ENCODE measurements at places on chromosomes 2 and 18. TPM values are rescaled to one million over a fixed set of nuclear protein-coding genes. Genes with fewer than 3 reads are reported as not detected.

DNA sequence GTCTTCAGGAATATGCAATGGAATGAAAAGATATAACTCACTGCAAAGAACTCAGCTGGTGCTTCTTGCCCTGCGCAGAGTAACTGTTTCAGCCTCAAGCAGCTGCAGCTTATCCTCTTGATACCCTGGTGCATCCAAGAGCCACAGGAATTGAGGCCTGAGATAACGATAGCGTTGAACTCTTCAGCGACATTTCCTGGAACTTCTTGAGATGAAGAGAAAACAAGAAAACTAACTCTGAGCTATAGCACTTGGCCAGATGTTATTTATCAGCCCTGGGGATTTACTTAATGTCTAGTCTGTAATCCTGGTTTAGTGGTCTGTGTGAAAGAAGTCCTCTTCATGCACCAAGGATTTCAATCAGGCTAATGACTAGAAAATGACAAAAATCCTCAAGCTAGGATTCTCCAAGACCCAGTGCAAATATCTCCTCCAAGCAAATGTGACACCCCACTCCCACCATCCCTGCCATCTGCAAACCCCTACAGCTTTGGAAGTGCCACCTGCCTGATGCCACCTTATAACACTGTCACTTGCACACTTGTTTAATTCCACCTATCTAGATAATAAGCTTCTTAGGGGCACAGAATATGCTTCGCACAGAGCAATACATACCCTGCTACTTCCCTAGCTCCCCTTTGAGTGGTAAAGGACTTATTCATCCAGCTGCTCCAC is 40.6 kb downstream of the EHD3 start:
- DNase-seq, result no peak

DNA sequence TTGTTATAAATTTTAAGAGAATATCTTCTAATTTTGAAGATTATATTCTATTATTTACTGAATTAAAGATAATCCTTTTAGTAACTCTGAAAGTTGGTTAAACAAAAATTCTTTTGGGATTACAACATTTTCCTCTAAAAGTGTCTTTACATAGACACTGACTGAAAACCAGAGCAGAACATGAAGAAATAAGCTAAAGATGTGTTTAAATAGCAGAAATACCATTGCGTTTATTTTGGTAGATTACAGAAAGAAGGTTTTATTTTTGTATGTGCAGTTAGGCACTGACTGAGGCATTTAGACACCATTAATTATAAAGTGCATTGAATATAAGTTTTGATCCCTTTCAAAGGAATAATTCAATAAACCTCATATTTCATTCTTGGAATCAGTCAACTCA is 13.5 kb upstream of the NPC1 start:
- DNase-seq, result no peak

DNA sequence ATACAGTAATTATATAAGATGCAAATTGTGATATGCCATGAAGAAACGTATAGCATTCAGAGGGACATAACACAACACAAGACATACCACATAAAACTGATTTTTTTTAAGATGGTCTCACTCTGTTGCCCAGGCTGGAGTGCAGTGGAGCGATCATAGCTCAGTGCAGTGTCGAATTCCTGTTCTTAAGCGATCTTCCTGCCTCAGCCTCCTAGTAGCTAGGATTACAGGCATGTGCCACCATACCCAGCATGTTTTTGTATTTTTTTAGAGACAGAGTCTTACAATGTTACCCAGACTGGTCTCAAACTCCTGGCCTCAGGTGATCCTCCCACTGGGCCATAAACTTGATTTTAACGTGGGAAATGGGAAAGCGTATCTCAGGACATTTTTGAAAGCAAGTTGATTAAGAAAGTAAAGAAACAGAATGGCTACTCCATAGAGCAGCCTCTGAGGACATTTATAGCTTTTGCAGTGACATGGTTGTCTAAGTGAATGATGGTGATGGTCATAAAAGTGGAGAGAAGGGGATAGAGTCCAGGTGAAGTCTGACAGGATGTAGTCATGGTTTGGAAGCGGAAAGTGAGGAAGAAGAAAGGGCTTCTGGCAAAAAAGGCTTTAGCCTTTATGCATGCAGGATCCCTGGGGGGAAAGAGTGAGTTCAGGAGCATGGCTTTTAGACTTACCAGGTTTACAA is 2.4 kb downstream of the TSGA10 start:
- DNase-seq, result no peak

GRCh38 chr18:35880788-35881455 is 91.6 kb upstream of the RMP24 start:
- no peak for DNase-seq

- DNase-seq, result no peak
Measured at GRCh38 chr2:2232167-2232566, 98.9 kb downstream of the MYT1L start.

GRCh38 chr2:124664363-124664762 is 639.3 kb downstream of the CNTNAP5 start:
- DNase-seq, result no peak

DNA sequence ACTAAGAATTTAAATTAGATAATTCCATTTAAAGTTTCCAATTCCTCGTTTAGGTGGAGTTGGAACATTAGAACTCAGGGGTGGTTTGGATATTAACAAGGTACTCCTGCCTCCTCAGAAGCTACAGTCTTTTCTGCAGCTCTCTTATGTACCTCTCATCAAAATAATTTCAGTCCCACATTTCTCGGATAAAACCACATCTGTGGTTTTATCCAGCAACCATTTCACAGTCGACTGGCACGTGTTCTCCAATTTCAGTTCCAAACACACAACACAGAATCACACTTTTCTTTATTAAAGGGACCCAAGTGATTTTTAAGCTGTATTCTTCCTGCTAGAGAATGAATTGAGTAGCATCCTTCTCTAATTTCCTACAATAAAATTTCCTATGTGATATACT is 22.7 kb upstream of the NFU1 start:
- DNase-seq, result no peak

DNA sequence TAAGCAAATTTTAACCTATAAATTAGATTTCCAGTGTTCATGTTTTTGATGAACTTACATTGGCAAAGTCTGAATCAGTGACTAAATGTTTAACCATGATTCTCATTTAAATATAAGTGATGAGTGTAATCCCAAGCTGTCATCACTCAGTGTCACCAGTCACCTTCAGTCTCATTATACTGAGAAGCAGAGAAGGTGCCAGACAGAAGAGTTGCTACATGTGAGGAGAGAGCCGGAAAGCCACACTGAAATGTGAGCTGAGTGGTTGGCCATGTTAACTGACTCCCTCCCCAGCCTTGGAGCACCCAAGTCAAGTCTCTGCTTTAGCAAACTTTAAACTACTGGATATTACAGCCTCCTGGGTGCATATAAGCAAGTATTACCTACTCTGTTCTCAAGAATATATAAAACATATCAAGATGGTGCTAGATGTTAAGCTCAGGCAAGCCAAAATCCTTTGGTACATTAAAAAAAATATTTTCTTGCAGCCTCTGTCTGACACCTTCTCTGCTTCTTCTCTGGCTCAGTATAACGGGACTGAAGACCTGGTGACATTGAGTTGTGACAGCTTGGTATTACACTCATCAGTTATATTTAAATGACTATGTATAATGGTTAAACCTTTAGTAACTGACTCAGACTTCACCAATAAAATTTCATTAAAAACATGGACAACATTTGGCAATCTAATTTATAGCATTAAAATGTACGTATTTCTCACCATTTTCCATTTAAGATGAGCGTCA is 75.8 kb upstream of the MAP3K20 start:
- no peak for DNase-seq

Gene VWA3B
- polyA plus RNA-seq, result not detected

DNA sequence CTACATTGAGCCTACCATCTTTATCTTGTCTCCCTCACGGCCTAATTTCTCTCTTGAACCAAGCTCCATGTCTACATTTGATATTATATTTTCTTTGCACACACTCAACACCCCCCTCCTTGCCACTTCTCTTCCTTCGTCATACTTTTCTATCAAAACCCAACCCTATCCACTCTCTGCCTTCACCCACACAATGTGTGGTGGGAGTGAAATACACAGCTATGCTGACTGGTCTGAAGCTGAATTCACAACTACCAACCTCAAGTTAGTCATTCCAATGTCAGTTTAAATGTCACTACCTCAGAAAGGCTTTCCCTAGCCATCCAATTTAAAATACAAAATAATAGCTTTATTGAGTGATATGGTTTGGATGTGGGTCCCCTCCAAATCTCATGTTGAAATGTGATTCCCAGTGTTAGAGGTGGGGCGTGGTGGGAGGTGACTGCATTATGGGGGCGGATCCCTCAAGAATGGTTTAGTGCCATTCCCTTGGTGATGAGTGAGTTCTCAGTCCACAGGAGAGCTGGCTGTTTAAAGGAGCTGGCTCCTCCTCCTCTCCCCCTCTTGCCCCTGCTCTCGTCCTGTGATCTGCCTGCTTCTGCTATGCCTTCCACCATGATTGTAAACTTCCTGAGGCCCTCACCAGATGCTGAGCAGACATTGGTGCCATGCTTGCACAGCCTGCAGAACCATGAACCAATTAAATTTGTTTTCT is 112.1 kb downstream of the DTNB start:
- DNase-seq, result no peak

Gene C2orf81
- 0.67 TPM for polyA plus RNA-seq

DNA sequence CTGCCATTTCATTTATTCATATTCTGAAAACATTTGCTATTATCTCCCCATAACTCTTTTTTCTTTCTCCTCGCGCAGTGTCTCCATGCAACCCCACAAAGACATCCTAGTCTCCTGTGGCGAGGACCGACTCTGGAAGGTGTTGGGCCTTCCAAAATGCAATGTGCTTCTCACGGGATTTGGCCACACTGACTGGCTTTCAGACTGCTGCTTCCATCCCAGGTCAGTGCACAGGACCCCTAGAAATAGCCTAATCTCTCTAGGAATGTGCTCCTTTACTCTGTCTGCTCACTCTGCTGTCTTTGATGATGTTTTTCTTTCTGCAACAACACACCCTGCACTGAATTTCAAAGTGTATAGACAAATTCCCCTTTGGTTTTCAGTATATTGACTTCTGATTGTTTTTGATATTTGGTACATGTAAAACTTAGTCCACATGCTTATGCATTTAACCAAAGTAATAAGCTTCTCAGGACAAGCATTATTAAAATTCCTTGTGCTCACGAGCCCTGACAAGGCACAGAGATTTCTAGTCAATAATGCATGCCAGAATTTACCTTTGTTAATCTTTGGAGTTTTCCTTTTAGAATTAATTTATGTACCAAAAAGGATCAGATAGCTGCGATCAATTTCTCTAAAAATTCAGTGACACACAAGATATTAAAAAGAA is 548.3 kb upstream of the VWC2L start:
- no peak for DNase-seq

DNA sequence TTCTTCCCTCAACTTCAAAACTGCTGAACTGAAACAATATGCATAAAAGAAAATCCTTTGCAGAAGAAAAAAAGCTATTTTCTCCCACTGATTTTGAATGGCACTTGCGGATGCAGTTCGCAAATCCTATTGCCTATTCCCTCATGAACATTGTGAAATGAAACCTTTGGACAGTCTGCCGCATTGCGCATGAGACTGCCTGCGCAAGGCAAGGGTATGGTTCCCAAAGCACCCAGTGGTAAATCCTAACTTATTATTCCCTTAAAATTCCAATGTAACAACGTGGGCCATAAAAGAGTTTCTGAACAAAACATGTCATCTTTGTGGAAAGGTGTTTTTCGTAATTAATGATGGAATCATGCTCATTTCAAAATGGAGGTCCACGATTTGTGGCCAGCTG is 8.4 kb downstream of the HOXD8 start:
- DNase-seq, result no peak

GRCh38 chr2:160651416-160652200 is 158.0 kb upstream of the RBMS1 start:
- DNase-seq, result no peak

Gene SAG
- polyA plus RNA-seq, result not detected

Gene POTEJ
- 0.02 TPM for polyA plus RNA-seq

Gene SERPINB7
- 149 TPM for polyA plus RNA-seq

GRCh38 chr2:17749753-17750438 is 3.7 kb downstream of the SMC6 start:
- DNase-seq, result no peak

Gene KCNJ3
- polyA plus RNA-seq, result 3.2 TPM

DNA sequence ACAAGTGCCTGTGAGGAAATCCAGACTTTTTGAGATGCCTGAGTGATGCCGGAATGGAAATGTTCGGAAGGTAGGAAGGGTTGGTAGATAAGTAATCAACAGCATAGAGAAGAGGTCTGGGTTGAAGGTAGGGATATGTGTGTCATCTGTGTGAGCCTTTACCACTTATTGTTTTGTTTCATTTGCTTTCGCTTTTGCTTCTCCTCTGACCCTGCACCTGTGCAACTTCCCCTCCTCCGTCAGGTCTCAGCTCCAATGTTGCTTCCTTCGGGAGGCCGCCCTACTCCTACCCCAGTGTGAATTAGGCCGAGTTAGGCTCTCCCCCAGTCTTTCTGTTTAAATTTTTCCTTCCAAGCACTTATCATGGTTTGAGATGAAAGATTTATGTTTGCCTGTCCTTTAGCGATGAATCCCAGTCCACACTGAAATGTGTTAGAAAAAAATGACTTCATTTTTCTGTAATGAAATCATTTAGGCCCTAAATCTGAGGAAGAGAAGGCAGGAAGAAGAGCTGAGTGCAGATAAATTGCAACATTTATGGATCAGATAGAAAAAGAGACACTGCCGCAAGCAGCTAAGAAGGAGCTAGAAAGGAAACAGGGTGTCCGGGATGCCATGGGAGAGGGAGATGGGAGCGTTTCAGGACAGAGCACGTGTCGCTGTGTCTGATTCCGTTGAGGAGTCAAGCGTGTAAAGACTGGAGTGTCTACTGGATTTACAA is 139.6 kb upstream of the PELI1 start:
- DNase-seq, result no peak

DNA sequence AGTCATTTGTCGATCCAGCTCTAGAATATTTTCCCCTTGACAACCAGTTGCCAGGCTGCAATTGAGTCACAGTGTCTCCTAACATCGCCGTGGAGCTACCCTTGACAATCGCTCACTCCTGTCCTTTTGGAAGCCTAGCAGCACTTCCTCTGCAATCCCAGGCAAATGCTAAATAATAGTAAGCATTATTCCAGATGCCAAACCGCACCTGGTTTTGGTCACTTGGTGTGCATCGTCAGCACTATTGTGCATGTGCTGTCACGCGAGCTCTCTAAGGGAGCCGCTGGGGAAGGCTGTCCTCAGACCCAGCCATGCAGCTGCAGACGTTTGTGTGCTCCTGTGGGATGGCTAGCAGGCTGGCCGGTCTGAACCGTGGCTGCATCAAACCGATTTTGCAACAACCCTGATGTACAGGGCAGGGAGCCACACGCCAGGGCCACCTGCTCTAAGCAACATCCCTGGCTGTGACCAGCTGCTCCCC is 549.5 kb upstream of the ID2 start:
- no peak for DNase-seq

GRCh38 chr2:11499081-11499743 is 33.3 kb upstream of the E2F6 start:
- DNase-seq, result no peak

Gene KCNIP3
- polyA plus RNA-seq, result 4.1 TPM

Measured in BJ (cell line).